Activated CD4-positive, alpha-beta T cell treated with anti-CD3 and anti-CD28 coated beads, Interleukin-2, amount 50 U/mL, for 16 hours (primary cell): ENCODE measurements at places on chromosomes 1 and 21.

DNA sequence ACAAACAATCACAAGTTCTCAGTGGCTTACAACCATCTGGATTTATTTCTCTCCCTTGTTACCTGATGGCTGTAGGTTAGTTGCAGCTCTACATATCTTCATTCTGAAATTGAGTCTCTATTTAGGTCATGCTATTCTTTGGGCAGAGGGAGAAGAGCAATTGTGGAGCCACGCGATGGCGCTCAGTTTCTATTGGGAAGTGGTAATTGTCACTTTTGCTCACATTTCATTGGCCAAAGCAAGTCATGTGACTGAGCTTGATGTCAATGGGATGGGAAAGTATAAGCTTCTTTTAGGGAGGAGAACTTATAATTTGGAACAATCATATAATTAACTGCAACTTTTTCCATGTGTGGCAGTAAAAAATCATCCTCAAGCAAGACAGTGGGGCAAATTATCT, 166.5 kb downstream of the LMO4 start:
- no peak for DNase-seq

DNA sequence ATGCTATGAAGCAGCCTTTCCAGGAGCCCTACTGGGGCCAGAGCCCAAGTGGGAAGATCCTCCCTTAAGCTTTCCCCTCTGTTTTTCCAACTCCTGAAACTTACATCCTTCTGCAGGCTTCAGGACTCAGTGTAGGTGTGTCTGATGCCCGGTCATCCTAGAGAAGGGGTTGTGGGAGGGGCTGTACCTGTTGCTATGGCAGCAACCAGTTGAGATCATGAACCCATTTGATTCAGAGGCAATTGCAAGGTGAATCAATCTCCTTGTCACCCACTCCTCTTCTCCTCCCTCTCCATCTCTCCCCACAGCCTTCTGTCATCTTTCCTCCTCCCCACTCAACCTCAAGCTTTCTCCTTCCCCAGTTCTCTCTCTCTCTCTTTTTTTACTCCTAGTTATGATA, 151.8 kb downstream of the CACNA1E start:
- no peak for DNase-seq

DNA sequence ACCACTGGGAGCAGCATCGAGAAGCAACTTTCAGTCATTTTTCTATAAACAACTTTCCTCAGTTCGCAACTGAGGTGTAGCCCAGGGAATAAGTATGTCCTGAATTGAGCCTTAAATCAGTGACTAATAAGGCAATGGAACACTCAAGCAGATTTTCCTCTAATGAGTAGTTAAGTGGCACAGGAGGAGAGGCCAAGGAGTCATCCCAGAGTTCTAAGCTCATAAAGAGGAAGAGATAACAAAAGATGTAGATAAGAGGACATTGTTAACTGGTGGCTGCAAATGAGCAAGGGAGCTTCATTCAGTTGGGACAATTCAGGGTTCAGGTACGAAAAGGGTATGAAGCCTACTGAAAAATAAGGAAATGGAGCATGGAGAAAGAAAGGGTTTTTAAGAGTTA, 64.5 kb downstream of the LRRC40 start:
- no peak for DNase-seq

DNA sequence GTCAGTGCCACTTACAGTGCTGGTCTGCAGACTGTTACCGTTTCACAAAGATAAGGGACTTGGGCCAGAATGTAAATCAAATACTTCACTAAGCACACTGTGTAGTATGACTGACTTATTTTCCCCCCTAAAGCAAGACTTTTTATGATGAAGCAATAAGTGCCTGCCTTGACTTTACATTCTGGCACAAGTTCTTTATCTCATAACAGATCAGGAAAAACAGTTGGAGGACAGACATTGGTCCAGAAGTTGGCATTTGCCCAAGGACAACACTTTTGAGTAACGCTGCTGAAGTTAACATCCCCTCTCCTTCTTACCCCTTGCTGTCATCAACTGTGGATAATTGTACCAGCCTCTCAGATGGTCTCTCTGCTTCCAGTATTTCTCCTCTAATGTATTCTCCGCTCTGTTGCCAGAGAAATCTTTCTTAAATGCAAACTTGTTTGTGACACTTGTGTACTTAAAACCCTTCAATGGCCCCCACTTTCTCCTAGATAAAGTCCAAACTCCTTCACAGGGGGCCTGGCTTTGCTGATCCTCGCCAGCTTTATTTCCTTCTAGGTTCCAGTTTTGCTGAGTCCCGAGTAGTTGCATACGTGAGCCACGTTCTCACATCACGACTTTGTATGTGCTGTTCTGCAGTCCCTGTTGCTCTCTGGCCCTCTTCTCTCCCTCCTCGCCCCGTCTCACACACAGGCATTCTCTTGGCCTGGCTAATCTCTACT, 45.7 kb downstream of the S1PR1 start:
- DNase-seq = no peak

- no peak for DNase-seq
These were observed 4.9 kb downstream of the B3GALT2 start for GRCh38 chr1:193181536-193181935.

- no peak for DNase-seq
These were observed 82.0 kb upstream of the RGS1 start for GRCh38 chr1:192493584-192493983.

DNA sequence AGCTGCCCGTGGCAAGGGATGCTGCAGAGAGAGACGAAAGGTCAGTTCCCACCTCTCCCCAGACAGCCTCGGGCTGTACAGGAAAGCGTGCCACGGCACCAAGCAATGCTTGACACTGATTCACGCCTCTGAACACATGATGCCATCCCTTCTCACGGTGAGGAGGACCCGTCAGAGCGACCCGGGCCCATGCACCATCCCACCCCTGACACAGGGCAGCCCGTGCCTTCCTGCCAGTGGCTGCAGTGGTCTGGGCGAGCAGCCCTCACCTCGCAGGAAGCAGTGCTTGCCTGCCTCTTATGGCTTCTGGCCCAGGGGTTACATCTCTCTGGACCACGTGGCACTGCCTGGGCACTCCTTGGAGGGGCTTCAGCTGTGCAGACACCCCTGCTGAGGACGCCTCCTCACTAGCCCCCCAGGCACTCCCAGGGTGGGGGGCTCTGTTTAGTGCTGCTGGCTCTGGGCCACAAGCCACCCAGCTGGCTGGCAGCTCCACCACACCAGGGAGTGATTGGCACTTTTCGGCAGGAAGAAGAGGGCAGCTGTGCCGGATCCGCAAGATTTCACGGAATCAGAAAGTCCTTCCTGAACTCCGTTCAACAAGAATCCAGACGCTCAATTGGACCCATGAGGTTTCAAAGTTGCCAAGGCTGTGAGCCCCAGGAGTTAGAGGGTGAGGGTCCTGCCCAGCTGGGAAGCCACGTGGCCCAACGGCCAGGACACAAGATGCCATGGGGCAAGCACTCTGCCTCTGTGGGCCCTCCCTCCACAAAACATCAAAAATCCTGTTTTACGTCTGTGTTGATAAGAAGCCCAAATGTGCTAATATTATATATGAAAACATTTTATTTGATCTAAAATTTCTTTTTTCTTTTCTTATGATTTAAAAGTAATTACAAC, 34.8 kb upstream of the SLC19A1 start:
- DNase-seq = no peak

DNA sequence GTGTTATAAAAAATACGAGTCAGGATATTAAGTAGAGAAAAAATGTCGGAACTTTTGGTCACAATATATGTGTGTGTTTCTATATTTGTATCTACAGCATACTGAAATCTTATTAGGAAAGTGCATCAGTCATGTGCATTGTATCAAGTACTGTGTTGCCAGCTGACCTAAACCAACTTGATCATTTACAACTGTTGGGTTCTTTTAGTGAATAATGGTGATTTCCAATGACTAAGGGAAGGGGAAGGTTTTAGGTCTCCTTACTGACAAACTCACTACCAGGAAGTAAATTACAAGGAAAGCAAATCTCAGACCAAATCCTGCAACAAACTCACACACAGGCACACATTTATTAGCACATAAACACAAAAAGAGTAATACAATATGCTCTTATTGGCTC, 142.7 kb downstream of the TSEN15 start:
- no peak for DNase-seq

DNA sequence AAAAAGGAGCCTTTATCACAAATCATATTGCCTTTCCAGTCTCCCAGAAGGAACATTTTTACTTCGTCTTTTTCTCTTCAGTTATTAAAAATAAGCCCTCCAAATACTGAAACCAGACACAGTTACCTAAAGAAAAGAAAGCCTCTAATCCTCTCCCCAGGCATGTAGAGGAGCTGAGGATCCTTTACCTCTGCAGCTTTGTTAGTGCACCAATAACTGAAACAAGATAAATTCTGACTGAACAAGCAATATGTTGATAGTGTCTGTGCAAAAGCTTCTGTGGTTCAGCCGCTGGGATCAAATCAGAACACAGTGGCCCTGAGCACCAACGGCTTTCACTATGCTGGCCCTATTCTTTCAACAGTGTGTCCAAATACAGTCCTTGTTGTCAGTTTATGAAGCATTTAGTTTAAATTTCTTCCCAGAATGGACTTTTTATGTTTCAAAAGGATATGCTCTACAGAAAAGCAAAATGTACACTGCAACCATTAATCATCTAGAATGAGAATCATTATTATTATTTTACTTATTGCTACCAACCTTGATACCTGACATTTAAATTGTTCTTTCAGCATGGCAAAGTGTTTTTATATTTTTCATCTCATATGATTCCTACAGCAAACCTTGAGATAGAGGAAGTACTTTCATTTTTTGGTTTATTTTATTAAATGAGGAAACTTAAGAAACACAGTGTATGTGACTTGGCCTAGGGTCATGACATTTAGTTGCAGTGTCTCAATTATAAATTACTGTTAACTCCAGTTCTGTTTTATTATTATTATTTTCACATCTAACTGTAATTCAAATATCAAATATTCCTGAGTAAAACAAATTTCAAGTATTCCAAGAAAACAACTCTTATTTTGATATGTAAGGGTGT, 217.9 kb downstream of the NEGR1 start:
- no peak for DNase-seq

DNA sequence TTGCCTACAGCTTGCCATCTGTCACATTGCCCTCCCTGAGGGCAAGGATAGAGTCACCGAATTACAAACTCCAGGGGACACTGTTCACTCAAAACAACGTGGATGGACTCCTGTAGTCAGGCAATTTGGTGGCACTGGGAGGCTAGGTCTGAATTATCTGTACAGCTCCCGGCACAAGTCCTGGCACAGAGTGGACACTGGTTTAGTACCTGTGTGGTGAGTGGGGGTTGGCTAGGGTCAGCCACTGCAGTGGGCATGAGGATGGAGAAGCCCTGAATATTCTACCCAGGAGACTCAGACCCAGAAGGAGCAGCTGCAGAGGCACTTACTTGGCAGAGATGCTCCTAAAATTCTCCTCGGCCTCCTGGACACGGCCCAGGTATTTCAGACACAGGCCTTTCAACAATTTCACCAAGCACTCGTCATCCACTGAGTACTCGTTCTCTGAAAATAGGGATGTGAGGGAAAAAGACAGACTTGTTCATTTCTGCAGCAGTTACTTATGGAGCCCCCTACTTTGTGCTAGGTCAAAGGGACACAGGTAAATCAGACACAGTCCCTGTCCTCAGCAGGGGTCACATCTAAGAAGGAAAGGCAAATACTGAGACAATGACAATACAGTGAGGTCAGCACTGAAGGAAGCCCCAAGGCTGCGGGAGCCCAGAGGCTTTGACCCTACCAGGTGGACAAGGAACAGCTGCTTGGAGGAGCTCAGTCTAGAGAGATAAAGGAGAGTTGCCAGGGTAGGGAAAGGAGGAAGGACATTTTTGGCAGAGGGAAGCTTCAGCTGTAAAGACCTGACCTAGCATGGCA, 40.5 kb downstream of the TTC39A start:
- DNase-seq = no peak

DNA sequence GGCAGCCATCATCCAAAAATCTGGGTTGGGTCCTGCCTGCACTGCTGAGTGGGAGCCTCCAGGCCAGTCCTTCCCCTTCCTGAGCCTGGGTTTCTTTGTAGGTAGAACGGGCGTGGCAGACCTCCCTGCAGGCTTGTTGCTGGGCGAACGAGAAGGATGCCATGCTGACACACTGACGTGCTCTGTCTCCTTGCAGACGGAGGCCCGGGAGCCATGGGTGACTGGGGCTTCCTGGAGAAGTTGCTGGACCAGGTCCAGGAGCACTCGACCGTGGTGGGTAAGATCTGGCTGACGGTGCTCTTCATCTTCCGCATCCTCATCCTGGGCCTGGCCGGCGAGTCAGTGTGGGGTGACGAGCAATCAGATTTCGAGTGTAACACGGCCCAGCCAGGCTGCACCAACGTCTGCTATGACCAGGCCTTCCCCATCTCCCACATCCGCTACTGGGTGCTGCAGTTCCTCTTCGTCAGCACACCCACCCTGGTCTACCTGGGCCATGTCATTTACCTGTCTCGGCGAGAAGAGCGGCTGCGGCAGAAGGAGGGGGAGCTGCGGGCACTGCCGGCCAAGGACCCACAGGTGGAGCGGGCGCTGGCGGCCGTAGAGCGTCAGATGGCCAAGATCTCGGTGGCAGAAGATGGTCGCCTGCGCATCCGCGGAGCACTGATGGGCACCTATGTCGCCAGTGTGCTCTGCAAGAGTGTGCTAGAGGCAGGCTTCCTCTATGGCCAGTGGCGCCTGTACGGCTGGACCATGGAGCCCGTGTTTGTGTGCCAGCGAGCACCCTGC, 1.4 kb downstream of the GJA4 start:
- DNase-seq = no peak

- no peak for DNase-seq
These were observed 45.3 kb upstream of the ITPKB start for GRCh38 chr1:226784081-226785049.
